ENCODE measurements at places on chromosomes 6 and 20.

GRCh38 chr20:50578778-50579165 lies 68.6 kb downstream of the PTPN1 start:
- no peak for DNase-seq

DNA sequence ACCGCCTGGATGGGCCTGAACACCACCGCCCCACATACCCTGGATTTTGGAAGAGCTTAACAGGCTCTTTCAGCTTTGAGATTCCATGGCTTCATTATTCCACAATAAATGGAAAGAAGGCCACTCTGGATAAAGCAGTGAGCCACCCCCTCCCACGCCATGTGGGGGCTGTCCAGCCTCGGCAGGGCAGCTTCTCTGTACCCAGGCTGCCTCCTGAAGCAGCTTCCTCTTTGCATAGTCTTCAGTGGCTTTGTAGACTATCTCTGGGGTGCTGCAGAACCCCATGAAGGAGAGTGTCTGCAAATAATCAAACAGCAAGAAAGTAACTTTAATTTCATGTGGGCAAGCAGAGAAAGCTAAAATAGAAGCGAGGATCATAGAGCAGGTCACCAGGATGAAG lies 96.6 kb upstream of the NXT1 start:
- DNase-seq, result no peak

- DNase-seq, result no peak
Observed at GRCh38 chr6:32397252-32397920, 9.6 kb downstream of the BTNL2 start.

DNA sequence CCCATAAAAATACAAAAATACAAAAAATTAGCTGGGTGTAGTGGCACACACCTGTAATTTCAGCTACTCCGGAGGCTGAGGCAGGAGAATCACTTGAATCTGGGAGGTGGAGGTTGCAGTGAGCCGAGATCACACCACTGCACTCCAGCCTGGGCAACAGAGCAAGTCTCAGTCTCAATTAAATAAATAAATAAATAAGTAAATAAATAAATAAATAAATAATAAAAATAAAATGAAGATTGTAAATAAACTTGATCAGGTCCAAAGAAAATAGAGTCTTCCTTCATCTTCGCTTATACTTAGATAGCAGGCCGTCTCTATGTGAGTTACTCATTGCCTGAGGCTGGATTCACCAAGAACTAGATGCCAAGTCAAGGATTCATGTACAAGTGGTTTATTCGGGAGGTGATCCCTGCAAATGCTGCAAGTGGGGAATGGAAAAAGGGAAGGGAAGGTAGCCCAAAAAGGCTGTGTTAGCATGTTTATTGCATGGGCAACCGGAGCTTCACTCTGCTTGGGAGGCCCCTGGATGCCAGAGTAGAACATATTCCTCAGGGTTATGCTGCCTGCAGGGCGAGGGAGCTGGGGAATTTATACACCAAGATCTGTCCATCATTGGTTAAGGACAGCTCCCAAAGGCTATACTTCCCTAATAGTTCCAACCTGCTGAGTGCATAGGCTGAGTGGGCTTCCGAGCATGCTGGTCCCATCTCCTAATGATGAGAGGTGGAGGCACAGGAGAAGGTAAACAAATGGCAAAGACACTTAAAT lies 16.3 kb downstream of the PRND start:
- no peak for DNase-seq

GRCh38 chr6:138863321-138863720 lies 67.4 kb downstream of the ECT2L start:
- DNase-seq, result no peak

DNA sequence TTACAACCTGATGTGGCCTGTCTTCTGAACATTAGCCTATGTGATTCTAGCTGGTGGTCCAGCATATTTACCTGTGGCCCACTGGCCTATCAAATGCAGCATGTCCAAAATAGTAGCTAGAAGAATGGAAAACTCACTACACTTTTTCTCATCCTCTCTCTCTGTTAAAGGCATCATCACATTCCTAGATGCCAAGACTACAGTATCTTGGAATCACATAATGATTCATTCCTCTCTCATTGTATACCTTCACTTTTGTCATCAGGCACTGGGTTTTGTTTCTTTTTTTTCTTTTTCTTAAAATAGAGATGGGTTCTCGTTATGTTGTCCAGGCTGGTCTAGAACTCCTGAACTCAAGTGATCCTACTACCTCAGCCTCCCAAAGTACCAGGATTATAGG lies 45.0 kb downstream of the FAM83B start:
- no peak for DNase-seq

DNA sequence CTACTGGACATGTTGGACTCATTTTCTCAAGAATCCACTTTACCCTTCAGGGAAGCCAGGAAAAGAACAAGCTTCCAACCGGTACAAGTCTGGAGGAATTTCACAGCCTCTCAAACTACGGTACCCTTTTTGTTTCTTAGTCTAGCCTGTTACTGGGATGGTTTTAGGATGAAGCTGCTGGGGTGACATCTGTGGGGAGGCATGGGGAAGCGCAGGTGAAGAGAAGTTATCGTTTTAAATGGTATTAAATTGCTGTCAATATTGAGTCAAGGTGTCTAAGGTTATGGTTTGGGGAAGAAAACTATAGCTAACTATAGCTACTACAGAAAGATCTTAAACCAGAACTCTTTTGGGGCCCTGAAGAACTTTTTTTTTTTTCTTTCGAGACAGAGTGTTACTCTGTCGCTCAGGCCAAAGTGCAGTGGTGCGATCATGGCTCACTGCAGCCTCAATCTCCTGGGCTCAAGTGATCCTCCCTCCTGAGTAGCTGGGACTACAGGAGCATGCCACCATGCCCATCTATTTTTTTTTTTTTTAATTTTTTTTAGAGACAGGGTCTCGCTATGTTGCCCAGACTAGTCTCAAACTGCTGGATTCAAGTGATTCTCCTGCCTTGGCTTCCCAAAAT lies 128.7 kb downstream of the RIN2 start:
- DNase-seq, result no peak

DNA sequence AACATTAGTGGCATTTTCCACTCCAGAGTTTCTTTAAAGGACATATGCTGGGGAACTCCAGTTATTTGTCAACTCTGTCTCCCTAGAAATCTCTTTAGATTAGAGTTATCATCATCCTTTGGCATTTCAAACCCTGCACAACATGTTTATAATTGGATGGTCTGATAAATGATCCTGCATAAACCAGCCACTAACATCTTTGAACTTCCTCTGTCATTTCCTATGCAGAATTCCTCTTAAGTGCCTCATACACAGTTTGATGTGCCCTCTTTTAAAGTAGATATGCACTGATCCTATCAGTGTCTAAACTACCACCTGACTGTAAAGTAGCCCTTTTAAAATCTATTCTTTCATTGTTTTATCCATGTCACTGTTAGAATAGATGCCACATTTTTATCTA lies 306.3 kb upstream of the IRAK1BP1 start:
- DNase-seq, result no peak

DNA sequence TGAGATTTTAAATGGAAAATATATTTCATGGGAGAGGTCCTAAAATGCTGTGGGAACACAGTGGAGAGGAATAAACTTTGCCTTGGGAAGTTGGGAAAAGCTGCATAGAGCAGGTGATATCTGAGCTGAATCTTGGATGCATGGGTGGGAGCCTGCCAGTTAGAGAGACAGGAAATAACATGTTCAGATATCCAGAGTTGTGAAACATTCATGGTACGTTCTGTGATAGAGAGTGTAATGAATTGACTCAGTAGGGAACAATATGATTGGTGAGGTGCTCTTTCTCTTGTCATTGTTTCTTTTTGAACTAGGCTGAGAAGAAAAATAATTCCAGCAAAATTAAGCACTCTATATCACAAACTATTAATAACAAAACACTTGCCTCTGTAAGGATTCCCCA lies 72.8 kb downstream of the RPS12 start:
- DNase-seq, result no peak

DNA sequence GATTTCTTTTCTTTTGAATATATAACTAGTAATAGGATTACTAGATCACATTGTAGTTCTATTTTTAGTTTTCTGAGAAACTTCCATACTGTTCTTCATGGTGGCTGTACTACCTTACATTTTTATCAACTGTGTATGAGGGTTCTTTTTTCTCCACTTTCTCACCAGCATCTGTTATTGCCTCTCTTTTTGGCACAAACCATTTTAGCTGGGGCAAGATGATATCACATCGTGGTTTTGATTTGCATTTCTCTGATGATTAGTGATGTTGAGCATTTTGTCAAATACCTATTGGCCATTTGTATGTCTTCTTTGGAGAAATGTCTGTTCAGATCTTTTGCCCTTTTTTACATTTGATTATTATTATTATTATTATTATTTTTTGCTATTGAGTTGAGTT lies 86.1 kb upstream of the TCF21 start:
- no peak for DNase-seq

GRCh38 chr6:57305107-57305506 lies 12.3 kb upstream of the PRIM2 start:
- no peak for DNase-seq
